Stromal cell of bone marrow (primary cell): ENCODE measurements at places on chromosomes 2 and 18.

- no peak for DNase-seq
These were observed 17.1 kb upstream of the PLEKHM3 start for GRCh38 chr2:208042450-208042849.

DNA sequence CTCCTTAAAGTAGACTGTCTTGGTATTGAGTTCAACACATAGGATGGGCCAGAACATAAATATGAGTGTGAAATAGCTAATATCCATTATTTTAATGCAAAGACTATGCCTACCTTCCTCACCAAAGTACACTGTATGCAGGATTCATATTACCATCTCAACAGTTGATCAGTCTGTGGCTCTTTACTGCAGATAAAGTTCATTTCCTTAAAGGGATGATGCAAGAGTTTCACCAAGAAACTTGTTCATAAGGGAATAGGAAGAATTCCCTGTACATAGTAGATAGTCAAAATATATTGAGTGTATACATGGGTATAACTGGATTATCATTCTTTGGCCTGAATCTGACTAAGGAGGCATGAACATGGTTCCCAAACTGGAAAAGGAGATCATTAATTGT is 35.0 kb downstream of the MARS2 start:
- no peak for DNase-seq

DNA sequence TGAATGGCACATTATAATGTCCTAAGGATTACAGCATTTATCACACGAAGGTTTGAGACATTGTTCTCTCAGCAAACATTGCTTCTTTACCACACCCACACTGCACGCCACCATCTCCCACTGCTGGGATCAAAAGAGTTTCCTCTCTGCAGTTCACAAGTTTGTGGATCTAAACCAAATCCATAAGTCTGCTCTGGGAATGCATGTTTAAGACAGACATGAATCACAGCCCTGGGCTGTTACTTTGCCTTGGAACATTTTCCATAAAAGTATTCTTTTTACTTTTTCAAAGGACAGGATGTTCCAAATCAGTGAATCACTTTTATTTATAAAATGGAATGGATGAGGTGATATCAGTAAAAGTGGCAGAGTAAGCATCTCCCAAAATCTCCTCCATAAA is 36.1 kb downstream of the STPG4 start:
- peak; percentile 37 for DNase-seq

GRCh38 chr2:21819454-21819853 is 695.7 kb downstream of the TDRD15 start:
- DNase-seq: peak; percentile 59

- peak; percentile 87 for DNase-seq
These were observed 193.0 kb upstream of the RGPD4 start for GRCh38 chr2:107633580-107634147.

DNA sequence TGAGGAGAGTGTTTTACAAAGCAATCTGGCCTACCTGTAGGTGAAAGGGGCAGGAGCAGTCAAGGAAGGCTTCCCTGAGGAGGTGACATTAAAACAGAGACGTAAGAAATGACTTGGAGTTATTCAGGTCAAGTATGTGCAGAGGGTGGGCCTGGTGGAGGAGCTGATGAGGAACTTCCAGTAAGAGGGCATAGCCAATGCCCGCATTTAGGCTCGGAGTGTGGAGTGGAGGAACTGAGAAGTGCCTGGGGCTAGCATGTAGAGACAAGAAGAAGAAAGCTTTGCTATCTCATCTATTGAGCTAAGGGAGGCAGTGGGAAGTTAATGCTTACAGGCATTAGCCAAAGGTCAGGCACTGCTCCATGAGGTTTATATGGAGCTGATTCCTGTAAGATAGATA is 312.2 kb downstream of the ZNF521 start:
- no peak for DNase-seq

GRCh38 chr2:40243581-40244187 is 208.2 kb downstream of the SLC8A1 start:
- DNase-seq: peak; percentile 61

- DNase-seq: no peak
These were observed 596.0 kb downstream of the LRP1B start for GRCh38 chr2:141534666-141535362.

- no peak for DNase-seq
These were observed 126.0 kb downstream of the MC4R start for GRCh38 chr18:60246606-60247005.

- DNase-seq: no peak
These were observed 2.1 kb downstream of the RHBDD1 start for GRCh38 chr2:226837787-226838603.

DNA sequence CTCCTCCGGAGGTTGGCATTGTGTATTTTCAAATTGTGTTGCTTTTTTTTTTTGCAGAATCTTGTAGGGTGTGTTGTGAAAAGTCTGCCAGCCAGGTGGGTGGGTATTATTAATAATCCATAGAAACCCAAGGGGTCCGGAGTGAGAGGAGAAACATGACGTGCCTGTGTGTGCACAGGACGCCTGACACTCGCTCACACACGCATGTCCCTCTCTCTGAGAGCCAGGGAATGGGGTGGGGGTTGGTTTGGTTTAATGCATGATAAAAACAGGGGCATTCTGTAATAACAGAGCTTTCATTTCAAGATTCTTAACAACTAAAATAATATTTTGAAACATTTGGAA is 224.8 kb downstream of the FAM210A start:
- DNase-seq: no peak

GRCh38 chr2:147311058-147311430 is 533.8 kb upstream of the ACVR2A start:
- DNase-seq: no peak

GRCh38 chr2:230542751-230543150 is 126.8 kb downstream of the SP100 start:
- DNase-seq: no peak

DNA sequence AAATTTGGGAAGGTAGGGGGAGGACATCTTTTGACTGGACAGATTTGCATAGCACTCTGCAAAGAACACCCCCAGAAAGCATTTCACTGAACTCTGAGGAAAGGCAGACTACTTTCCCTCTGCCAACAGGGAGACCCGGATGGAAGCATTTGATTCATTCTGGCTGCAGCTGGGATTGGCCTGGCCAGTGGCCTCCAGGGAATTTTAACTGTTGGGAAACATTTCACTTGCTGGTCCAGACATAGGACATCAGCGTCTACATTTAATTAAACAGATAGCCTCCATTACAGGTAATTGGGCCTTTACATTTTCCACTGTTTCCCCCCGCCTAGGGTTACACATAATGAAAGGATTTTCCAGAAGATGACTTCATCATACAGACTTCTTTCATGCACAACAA is 92.8 kb downstream of the MARCHF4 start:
- DNase-seq: peak; percentile 60

DNA sequence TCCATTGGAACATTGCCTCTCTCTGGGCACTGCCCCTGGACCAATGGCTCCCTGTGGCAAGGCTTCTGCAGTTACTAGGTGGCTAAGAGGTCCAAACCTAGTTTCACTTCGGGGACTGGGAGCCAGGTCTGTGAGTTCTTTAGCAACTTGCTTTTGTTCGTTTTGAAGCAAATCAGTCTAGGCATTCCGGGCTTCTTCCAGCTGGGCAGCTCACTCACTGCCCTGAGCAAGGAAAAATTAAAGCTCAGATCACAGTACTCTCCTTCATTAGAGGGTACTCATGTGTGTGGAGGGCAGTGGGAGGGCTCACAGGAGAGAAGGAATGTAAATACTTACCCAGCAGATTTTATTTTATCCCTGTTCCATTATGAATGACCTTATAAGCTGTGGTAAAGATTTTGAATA is 80.3 kb downstream of the SPP2 start:
- no peak for DNase-seq

- DNase-seq: no peak
These were observed 88.9 kb downstream of the ITGA4 start for GRCh38 chr2:181546086-181546485.

DNA sequence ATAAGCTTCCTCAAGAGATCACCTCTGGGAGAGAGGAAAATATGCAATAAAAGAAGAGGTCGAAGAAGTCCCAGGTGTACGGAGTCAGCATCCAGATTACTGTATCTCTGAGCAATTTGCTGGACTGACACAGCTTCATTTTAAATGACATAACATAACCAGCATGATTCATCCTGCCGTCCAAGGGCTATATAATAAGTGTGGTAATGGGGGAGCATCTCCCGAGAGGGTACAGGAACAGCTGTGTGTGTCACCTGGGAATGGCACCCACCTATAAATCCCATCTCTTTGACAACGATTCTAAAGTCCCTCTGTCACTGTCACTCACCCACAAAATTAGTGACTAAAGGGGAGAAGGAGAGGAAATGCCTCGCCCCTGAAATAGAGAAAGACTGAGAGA is 19.3 kb upstream of the FZD7 start:
- no peak for DNase-seq

GRCh38 chr18:22683196-22683676 is 249.9 kb upstream of the RBBP8 start:
- DNase-seq: peak; percentile 55

DNA sequence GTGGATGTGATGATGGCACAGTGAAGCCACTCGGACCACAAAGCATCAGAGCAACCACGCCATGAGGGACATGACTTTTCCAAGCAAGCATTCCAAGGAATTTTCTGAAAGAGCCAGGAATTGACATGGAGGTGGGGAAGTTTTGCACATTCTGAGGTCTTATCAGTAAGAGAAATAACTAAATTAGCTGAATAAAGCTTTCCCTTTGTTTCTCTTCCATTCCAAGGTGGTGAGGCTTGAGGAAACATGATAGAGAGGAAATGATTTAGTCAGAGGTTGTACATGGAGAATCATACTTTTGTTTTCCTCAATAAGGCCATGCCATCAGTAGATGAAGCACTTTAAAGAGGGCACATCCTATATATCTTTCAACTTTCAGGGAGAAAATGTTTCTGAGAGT is 115.7 kb upstream of the MMADHC start:
- no peak for DNase-seq

DNA sequence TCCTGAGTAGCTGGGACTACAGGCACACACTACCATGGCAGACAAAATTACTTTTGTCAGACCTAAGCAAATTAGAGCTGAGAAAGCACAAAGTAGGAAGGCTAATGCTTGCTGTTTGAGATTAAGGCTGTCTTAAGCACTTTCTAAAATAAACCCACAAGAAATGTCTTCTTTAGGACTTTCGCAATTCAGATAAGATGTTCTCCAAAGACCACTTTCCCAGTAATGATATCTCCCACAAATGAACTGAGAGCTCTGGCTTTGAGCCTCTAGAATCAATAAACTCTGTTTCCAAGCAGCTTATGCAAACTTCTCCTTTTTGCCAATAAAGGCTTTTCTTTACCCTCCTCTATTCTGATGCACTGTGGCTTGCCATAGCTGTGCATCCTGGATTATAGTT is 32.0 kb upstream of the GALNT1 start:
- DNase-seq: no peak

DNA sequence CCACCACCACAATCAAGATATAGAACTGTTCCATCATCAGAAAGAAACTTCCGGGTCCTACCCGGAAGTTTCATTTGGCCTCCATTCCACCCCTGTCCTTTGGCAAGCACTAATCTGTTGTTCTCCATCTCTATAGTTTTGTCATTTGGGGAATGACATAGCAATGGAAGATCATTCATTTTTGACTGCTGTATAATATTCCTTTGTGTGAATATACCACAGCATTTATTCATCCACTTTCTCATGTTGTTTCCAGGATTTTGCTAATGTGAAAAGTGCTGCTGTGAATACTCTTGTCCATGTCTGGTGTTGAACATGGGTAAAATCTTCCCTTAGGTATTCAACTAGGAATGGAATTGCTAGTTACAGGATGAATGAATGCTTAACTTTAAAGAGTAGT is 53.1 kb downstream of the ACOXL start:
- no peak for DNase-seq

- peak; percentile 30 for DNase-seq
These were observed 149.1 kb downstream of the GREB1L start for GRCh38 chr18:21391074-21391673.

DNA sequence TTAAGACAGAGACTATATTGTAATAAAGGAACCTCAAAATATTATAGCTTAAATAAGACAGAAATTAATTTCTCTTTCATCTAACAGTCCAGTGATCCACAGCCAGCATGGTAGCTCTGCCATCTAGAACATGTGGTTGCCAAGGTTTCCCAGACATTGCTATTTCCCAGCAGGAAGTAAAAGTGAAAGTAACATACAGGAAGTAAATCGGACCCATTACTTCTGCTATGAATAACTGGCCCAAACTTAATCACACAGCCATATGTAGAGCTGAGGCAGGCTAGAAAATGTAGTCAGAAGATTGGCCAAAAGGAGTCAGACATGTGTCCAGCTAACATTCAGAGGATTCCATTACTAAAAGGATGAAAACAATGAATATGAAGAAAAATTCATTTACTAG is 71.0 kb downstream of the NOL4 start:
- DNase-seq: peak; percentile 6

DNA sequence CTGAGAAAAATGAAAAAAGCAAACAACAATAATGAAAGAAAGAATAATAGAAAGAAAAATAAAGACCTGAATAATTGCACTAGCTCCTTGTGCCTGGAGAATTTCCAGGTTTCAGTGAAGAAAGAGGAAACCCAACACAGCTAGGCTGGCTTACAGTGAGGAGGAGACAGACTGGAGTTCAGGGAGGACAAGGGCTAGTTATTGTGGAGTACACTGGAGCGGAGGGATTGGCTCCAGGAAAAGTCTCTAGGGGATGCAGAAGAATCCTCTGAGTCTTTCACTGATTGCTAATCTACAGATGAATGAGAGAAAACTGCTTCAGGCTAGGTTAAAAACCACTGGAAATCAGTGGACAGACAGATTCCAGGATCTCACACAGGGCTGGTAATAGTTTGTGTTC is 163.6 kb upstream of the RBMS1 start:
- peak; percentile 47 for DNase-seq

GRCh38 chr2:132586835-132587234 is 83.2 kb downstream of the LYPD1 start:
- DNase-seq: no peak

DNA sequence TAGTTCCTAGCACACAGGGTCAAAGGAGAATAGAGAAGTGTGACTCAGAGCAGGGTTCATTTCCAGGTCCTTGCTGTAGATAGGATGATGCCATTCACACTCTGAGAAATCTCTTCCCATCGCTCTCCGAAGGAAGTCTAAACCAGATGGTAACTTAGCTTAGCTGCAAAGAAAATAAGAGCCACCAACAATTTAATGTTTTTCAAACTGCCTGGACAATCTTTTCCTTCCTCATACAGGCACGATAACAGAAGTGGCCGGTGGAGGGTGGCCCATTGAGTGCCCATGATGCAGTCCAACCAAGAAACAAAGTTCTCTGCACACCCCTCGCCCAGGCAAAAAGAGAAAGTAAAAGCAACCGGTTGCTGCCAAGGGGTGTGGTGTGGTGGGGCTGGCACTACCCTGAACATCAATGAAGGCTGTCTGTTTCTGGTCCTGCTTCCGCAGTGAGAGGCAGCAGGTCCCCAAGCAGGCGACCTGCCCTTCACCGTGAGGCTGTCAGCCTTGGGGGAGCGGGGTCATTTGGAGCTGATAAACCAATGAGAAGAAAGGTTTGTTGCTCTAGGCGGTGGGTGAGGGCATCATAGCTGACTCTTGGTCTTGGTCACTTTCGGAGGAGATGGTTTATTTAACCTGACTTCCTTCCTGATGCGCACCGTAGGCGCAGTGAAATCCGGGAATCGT is 105.6 kb upstream of the CD302 start:
- DNase-seq: no peak
